ENCODE measurements at places on chromosomes 7 and 10. TPM values are rescaled to one million over a fixed set of nuclear protein-coding genes. Genes with fewer than 3 reads are reported as not detected.

Gene CALCR
- total RNA-seq = 0.24 TPM

Gene TMEM273
- total RNA-seq = 12.2 TPM

Gene MMP21
- total RNA-seq = not detected

Gene OR2A12
- not detected for total RNA-seq

Gene SYT15B
- 1.7 TPM for total RNA-seq

Gene CPN1
- total RNA-seq = not detected

DNA sequence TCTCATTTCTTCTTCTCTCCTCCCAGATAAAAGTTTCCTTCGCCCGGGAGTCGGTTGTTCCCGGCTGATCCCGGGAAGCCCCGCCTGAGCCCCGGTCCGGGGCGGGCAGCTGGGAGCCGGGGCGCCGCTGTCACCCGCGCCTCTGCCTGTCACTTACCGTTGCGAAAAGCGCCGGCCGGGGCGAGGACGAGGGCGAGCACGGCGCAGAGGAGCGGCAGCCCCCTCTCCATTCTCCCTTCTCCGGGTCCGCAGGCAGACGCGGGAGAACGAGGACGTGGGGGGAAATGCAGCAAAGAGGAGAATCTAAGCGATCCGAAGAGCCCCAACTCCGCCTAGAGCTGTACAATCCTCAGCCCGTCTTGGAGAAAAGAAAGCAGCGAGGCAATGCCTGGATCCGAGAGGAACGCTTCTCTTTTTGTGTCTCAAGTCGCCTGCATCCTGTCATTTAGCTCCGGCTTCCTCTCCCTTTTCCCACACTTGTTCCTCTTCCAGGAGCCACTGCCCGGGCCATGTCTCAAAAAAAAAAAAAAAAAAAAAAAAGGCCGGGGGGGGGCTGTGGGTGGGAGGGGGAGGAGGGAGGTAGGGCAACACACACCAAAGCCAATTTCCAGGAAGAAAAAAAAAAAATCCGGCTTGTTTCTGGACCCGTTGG, at the start of gene NRP1:
TSS of gene NRP1 (minus strand) at position 515 of the 652 bp plus-strand sequence. CDS start at position 230, 285 bp downstream.
- DNase-seq = no peak

DNA sequence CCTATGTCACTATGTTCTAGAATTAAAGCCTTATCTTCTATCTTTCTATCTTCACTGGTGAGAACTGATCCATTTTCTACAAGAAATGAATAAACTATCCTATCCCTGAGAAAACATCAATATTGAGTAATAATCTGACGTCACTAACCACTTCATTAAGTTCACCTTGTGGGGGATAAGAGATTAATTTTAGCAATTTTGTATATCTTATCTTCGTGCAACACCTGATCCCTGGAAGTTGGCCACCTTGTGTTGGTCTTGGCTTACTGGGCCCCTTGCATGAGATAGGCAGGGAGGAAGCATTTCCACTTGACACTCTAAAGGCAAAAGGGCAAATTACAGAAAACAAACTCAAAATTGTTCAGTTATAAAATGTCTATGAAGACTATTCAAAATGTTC, 20.1 kb upstream of the OR6B1 start:
- no peak for DNase-seq

GRCh38 chr7:68245688-68246087, 1249.1 kb downstream of the TYW1 start:
- DNase-seq = no peak

DNA sequence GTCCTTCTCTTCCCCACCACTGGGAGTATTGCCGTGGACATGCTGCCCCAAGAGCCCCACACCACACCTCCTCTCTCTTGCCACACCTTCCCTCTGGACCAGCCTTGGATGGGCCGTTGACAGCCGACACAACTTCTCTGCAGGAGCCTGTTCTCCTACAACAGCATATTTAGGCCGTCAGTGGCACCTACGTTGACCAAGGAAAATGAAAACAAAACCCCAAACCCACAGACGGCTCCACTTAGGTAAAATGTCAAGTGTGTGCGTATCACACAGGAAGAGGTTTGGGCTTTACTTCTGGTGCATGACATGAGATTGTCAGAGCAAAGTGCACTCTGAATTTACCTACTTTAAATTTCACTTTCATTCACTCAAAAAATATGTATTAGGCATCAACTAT, 246.6 kb downstream of the ZMYND11 start:
- DNase-seq = no peak

DNA sequence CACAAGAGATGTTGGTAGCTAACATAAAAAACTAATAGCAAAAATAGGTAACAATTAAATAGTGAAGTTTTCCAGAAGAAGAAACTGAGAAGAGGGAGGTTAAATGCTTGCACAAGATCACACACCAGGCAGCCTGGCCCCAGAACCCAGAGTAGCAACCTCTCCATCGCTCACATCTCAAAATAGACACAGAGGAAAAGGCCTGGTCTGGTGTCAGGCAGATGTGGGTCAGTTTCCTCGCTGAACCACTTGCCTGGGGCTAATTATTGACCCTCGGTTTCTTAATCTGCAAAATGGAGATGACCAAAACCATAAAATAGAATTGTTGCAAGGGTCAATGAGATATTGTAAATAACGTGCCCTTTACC, 44.5 kb upstream of the STK17A start:
- no peak for DNase-seq

DNA sequence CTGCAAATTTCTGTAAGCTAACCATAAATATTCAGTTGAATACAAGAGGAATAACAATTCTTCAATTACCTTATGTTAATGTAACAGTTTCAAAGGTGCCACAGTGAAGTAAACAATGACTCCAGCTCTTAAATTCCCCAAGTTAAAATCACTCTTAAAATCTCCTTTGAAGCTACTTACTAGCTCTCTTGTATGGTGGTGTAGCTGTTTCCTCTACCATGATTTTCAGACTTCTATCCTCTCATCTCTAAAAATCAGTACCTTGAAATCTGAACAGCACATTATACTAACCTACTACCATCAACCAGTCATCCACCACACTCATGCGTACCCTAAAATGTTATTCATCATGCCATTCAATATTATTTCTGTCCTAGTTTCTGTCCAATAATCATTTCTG, 29.6 kb downstream of the JMJD1C start:
- no peak for DNase-seq

- DNase-seq = no peak
Observed at GRCh38 chr7:24920451-24921361, 59.3 kb downstream of the OSBPL3 start.

DNA sequence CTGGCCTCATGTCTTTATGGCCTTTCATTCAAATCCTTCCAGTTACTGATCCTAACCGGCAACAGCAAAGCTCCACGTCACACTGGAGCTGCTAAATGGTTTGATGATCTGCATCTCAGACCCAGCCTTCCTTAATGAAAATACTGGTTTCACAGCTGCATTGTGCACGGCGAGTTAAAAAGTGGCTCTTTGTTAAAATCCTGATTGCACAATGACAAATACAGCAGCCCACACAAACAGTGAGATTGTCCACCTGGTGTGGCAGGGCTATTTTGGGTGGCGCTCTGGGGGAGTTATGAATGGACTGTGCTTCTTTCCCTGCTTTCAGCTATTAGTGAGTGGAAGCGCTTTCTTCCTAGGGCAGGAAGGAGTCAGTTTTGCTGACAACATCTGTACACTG, 63.4 kb upstream of the C1QL3 start:
- no peak for DNase-seq

DNA sequence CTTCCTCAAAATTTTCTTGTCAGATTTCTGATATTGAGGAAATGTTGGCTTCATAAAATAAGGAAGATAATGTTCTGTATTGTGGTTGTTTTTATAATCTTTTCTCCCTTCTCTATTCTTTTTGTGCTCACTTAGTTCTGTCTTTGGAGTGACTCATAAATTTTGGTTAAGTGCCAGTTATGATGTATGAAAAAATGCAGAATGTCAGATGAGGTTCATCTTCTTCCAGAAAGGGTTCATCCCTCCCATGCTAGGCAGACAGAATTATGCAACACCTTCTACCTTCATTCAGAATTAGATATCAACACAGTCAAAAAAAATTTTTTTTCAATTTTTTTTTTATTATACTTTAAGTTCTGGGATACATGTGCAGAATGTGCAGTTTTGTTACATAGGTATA, 36.6 kb upstream of the CYP2C19 start:
- no peak for DNase-seq

- no peak for DNase-seq
Observed at GRCh38 chr7:38276096-38276877, 2.9 kb upstream of the TARP start.

DNA sequence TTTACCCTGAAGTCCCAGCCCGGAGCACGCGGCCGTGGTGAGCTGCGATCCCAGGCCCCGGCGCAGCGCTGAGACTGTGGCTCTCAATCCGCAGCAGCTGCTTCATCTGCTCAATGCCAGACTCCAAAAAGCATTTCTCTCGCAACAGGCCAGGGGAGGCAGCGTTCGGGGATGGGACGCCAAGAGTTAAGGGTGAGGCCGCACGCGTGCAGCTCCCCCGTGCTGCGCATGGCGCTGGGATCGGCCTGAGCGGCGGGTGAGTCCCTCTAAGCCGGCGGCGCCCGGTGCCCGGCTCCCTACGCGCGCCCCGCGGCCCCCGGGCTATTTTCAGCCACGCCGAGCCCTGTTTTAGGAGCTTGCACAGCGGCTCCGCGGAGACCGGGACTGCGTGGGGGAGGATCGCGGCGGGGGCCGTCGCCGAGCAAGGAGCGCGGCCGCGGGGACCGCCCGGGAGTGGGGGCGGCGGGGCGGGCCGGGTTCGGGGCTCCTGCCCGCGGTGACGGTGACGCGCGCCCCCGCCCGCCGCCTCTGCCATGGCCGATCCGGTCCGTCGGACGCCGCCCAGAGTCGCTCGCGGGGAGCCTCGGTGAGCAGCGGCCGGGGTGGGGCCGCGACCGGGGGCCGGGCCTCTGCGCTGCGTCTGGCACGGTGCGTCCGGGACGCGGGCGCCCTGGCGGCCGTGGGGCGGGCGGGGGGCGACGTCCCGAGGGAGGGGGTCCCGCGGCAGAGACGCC, 29.4 kb upstream of the JAKMIP3 start:
- DNase-seq = no peak

- DNase-seq = no peak
Observed at GRCh38 chr7:77504951-77505350, 32.1 kb upstream of the PTPN12 start.

GRCh38 chr7:138882249-138882648, 84.3 kb upstream of the ATP6V0A4 start:
- DNase-seq = no peak

GRCh38 chr10:43299579-43299978, 32.7 kb upstream of the RASGEF1A start:
- no peak for DNase-seq

DNA sequence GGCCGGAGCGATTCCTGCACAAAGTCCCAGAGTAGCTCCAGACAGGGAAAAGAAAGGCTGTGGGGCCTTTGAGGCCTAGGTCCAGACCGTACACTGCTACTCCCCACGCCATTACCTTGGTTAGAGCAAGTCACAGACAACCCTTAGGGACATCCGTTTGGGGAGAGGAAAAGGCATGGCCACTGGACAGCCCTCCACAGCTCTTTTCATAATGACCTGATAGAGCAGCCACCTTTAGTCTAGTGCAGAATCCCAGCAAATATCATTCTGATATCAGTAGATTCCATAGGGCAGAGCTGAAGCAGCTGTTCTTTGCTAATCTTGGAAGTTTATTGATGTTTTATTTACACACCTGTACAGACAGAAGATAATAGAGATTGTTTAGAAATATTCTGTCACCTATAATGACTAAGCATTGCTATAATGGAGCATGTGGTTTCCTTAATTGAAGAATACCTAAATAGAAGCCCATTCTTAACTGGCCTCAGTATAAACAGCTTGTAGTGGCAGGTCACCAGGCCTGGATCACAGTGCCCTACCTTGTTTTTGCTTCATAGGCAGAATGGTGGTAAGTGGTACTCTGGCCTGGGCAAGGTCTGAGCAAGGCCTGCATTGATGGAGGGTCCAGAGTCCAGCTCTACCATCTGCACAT, 27.9 kb downstream of the OGDH start:
- no peak for DNase-seq

GRCh38 chr7:143901332-143901667, 676 bp downstream of the TCAF1 start:
- DNase-seq = no peak

DNA sequence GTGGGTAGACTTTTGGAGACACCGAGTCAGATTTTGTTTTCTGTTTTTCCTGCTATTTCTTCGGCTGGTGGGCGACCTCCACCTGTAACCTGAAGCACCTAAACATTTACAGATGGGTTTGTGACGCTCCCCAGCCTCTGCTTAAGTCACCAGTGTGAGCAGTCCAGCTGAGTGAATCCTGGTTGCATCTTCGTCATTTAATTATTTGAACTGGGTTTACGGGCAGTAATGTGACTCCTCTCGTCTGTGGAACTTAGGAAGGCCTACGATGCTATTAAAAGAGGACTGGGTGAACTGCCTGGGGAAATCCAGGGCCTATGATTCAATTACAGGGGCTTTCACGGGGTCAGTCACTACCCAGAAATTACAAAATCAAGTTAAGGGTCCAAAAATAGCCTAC, 52.5 kb downstream of the WNT2 start:
- DNase-seq = no peak

DNA sequence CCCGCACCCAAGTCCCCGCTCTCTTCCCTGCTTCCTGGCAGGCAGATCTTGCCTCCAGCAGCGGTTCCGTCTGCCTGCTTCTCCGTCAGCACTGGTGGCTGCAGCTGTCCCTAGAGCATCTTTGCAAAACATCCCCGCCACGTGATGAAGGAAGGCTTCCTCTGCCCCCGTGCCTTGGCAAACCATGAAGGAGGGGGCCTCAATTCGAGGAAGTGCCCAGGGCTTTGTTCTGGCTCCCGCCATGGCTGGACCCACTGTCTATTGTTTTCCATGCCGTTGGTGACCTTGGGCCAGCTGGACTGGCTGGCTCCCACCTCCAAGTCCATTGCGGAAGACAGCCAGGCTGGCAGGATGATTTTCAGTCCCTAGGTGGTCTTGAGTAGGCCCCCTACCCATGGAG, 13.2 kb upstream of the AQP1 start:
- no peak for DNase-seq

- no peak for DNase-seq
Observed at GRCh38 chr7:70568674-70569334, 563.1 kb upstream of the GALNT17 start.

DNA sequence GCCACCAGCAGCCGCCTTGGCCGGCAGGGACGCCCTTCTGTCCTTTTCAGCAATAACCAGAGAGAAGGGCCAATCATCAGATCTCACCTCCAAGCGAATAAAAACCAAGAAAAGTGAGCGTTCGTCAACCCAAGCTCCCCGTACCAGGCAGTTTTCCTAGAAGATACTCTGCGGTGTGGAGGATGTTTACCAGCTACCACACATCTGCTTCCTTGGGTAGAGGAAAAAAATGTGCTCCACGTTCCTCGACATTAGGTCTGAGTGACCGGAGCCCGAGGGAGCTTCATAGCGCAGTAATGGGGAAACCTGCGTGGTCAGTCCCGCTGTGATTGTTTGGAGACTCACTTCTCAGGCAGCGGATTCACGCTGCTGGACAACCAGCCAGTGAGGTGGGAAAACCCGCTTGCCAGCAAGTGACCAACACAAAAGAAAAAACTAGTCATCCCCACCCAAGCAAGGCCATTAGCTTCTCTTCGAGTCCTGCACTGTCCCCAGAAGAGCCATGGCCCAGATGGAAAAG, 73.0 kb downstream of the ZRANB1 start:
- no peak for DNase-seq

Data from omental fat pad (tissue), 4 donors.